GM23338 (cell line): ENCODE measurements at places on chromosomes 6 and 20.
A peak's percentile ranks its signal among the peaks of the same experiment; 100 is the strongest.

DNA sequence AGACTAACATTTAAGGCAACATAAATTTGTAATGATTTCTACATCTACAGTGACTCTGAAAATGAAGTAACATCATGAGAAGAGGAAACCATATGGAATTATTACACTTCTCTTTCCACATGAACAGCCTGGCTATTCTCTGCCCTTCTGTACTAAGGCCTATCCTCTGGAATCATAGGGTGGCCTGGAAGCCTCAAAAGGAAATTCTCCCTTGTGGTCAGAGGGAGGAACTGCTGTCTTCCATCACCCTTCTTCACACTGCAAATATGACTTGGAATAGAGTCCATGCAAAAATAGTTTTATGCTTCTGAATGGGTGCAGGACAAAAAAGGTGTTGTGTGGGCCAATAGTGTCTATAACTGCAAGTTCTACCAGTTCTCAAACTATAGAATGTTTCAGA, 44.6 kb upstream of the SH3BGRL2 start:
- DNase-seq, result peak; percentile 74

- no peak for DNase-seq
Measured at GRCh38 chr20:6664574-6664973, 102.9 kb upstream of the BMP2 start.

- DNase-seq, result peak; percentile 46
Measured at GRCh38 chr6:70864401-70864800, 92.5 kb downstream of the B3GAT2 start.

- DNase-seq, result no peak
Measured at GRCh38 chr20:6302041-6302440, 179.2 kb upstream of the FERMT1 start.

DNA sequence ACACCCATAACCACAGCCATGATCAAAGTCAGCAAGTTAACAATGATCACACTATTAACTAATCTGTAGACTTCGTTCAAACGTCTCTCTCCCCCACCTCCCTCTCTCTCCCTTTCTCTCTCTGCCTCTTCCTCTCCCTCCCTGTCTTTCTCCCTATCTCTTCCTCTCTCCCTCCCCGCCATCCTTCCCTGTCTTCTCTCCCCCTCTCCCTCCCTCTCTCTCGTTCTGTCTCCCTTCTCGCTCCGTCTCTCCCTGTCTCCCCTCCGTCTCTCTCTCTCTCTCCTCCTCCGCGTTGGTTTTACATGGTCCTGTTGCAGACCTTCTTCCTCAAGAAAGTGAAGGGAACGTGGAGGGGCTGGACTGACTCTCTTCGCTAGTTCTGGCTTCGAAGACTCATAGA, 308.9 kb upstream of the FOXQ1 start:
- DNase-seq, result no peak

- DNase-seq, result no peak
Measured at GRCh38 chr20:9059931-9060330, 9.0 kb upstream of the PLCB4 start.

DNA sequence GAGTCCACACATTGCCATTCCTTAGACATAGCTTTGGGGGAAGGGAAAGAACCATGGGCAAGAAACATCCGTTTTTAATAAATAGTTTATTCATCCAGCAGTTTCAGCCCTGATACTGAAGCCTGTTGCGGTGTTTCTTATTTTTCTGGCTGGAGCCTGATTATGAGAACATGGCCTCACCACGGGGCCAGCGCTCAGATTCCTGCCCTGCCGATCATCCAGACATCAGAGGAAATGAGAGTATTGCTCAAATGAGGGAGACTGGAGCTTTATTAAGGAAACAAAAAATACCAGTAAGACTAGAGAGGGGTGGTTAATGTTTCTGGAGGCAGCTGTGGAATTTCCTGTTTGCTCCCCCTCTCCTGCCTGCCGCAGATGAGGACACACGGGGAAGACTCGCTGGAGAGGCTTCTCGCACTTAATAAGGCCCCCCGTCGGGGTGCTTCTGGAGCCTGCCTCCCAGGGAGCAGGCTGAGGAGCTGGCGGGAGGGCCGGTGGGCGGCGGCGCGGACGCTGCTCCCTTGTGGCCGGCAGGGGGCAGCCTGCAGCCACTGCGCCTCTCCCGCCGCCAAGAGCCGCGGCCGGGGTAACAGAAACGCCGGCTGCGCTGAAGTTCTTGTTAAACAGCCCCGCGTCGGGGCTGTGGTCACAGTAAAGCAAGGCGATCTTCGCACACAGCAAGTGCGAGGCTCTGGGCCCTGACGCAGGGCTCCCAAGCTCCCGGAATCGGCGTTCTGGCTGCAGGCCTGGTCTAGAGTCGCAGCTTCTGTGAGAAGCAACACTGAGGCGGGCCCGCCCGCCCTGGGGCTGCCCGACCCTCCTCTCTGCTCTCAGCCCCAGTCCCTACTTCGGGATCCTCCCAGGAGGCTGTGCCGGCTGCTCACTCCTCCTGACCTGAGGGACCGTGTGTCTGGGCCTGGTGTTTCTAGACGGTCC, 17.5 kb downstream of the LEMD2 start:
- DNase-seq, result peak; percentile 96

GRCh38 chr6:135334169-135334568, 153.1 kb downstream of the MYB start:
- no peak for DNase-seq

DNA sequence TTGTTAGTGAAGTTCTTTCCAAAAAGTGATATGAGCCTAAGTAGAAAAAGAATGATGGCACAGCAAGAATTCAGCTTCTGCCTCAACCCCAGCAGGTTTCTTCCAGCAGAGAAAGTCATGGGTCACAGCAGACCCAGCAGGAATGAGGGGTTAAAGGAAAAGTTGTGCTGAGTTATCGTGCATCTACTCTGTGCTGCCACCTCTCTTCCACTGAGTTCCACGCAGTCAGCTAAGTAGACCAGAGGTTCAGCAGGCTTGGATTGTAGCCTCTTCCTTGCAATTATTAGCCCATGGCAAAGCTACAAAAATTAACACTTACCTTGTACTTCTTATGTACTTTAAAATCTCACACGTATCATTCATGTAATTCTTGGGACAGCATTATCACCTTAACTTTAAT, 510.8 kb downstream of the PTPRT start:
- DNase-seq, result no peak

DNA sequence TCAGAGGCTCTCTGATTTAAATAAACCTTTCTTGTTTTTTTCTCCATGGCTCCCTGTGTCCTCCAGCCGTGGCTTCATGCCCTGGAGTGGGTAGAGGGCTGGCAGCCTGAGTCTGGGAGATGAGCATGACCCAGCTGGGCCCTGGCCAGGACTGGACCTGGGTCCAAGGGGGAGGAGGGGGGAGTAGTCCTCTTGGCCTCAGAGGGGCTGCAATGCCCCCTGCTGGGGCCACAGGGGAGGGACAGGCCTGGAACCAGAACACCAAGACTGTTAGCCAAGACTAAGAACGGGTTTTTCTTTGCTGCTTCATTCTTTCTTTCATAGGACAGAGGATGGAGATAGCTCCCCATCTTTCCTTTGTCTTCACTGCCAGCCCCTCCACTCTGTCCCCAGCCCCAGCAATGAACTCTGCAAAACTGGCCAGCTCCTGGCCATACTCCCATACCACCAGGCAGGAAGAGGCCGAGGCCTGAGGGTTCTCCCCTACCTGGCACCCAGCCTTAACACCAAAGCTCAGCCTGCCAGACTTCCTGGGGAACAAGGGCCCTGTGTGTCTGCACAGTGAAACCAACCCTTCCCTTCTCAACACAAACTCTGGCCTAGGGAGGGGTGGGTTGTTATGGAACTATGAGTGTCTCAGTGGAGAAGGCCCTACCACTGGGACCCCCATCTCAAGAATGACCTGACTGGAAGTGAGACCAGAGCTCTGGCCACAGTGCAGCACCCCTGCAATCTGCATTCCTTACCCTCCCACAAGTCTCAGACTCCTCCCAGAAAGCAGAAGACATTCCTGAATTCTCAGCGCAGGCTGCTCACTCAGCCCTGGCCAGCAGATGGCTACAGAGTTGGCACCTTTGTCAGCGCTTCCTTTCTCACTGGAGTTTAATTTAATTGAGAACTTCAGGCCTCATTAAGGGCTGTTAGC, 11.0 kb downstream of the SLC29A1 start:
- DNase-seq, result peak; percentile 91

DNA sequence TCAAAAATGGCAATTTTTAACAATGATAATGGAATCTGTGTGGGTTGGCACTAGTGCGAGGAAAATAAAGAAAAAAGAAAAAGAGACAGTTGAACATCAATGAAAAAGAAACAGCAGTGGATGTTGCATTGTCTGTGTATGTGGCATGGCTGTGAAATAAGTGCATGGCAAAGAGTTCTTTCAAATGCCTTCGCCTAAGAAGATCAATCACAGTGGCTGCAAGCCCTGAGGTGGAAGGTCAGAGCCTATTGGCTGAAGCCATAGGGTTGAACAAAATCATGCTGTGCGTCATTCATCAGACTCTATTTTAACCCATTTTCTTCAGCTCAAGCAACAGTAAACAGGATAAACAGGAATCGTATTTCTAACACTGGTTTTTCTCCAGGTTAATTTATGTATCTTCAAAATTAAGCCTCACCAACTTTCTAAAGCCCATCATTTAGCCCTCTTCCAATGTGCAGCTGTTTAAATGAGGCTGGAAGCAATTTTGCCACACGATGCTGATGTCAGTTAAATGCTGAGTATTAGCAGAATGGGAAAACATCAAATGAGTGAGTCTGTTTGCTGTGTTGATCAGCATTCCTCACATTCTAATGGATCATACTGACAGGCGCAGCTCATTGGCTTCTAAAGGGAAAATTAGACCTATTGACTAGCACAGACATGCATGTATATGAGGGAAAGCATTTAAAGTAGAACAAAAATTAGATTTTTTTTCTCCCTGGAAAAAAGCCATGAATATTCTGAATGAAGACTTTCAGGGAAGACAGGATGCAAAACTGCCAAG, 955.9 kb upstream of the EYS start:
- DNase-seq, result peak; percentile 11

GRCh38 chr20:47027042-47027441, 132.4 kb downstream of the EYA2 start:
- DNase-seq, result no peak

DNA sequence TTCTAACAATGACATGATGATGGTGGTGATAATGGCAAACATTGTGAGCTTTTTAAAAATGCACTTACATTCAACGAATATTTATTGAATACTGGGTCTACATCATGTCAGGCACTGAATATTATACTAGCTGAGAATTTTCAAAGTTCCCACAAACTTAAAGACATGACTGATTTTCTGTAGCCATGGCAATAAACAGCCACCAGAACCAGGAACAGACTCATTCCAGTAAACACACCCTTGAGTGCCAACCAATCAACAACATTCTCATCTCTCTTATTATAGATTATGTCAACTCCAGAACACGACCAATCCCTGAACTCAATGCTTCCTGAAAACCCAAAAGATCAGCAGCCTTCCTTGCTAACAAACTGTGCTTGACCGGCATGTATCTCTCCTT, 212.4 kb upstream of the RUNX2 start:
- no peak for DNase-seq

DNA sequence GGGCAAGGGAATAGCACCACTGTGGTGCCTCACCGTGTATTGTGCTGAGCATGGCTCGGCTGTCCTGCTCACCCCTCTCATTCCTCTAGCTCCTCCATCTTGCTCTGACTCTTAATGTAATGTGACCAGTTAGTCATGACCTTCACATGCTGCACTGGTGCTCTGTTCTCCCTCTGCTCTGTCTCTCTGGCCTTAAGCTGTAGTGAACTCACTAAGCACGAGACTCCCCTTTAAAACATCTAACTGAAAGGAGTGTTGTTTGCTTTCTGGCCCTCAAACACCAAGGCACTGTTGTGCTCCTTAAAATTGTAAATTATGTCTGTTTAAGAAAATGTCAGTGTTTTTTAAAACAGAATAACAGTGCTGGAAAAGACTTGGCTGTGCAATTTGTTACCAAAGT, 140.4 kb downstream of the HDGFL1 start:
- no peak for DNase-seq

- no peak for DNase-seq
Measured at GRCh38 chr6:55040102-55040848, 134.0 kb upstream of the HCRTR2 start.

DNA sequence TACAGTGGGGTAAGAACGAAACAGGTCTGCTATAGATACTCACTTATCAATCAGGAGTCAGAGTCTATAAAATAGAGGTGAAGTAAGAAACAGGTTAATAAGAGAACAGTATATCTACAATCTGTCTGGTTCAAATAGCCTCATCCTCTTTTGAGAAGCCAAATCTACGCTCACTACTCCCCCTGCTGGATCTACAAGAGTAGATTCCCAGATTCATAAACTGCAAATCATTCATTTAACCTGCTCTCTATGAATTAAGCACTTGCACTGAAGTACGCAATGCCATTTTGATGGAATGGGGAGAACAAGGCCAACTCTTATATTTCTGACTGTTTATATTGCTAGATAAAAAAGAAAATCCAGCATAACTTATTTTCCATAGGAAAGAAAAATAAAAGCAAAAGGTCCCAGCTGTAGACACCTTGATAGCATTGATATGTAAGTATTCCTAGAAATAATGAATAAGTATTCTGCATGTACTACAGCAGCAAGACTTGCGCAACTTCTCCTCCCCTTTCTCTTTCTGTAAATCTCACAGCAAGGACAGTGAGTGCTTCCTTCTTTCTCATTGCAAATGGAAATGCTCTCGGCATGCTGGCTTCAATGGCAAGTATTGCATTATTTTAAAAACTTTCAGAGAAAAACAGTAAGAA, 92.3 kb downstream of the RFX6 start:
- DNase-seq, result peak; percentile 79
